HepG2 (cell line): ENCODE measurements at places on chromosomes 12 and 14.
A peak's percentile ranks its signal among the peaks of the same experiment; 100 is the strongest.

DNA sequence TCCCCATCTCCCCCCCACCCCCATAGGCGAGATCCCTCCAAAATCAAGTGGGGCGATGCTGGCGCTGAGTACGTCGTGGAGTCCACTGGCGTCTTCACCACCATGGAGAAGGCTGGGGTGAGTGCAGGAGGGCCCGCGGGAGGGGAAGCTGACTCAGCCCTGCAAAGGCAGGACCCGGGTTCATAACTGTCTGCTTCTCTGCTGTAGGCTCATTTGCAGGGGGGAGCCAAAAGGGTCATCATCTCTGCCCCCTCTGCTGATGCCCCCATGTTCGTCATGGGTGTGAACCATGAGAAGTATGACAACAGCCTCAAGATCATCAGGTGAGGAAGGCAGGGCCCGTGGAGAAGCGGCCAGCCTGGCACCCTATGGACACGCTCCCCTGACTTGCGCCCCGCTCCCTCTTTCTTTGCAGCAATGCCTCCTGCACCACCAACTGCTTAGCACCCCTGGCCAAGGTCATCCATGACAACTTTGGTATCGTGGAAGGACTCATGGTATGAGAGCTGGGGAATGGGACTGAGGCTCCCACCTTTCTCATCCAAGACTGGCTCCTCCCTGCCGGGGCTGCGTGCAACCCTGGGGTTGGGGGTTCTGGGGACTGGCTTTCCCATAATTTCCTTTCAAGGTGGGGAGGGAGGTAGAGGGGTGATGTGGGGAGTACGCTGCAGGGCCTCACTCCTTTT lies 2.7 kb downstream of the GAPDH start:
- peak overlapping the region; percentile 97 for H3K27ac ChIP-seq
- H3K36me3 ChIP-seq: no peaks in the 10 kb centered on the region; the same call in 1 of the 2 replicates
- H3K27me3 ChIP-seq: no peaks in the 10 kb centered on the region; the same call in 2 of the 3 replicates
- peak; percentile 3 for DNase-seq
- peaks cover 49% of the 10 kb centered on the region for H3K4me1 ChIP-seq
- peak overlapping the region; percentile 97; the same call in 1 of the 2 replicates for H3K4me3 ChIP-seq

DNA sequence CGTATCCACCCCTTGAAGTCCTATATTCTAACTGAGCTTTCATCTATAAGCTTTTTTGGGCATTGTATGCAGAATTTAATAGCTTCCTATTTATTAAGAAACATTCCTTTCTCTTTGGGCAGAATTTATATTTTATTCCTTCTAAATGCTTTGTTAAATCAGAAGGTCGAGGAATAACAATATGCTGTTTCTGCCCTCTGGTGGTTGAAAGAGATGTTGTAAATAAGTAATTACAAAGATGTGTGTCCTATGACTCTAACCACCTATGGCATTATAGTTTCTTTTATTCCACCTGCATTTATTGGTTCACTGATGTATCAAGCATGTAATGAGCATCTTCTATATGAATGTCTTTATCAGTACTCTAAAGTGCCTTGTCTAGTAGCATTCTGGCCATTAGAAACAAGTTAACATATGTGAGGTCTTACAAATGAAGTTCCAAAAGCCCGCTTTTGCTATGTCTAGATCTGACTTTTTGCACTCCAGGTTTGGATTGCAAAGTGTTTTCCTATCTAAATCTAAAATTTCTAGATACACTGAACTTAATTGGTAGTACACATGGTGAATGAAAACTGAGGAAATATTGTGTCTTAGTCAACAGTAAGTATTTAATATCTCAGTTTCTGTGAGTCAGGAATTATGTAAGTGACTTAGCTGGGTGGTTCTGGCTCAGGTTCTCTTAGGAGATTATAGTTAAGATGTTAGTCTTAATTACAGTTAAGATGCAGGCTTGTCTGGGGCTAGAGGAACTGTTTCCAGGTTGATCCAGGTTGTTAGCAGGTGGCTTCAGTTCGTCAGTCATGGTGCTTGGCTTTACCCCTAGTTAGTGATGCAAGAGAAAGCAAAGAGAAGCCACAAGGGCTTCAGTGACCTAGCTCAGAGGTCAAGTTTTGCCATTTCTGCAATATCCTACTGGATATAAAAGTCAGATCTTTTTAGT lies 57.5 kb downstream of the PLEKHA5 start:
- peak; percentile 45 for DNase-seq
- no peak overlapping the region for H3K4me3 ChIP-seq
- peaks cover 14% of the 10 kb centered on the region for H3K4me1 ChIP-seq
- no peaks in the 10 kb centered on the region for H3K36me3 ChIP-seq
- no peak overlapping the region for H3K27ac ChIP-seq

DNA sequence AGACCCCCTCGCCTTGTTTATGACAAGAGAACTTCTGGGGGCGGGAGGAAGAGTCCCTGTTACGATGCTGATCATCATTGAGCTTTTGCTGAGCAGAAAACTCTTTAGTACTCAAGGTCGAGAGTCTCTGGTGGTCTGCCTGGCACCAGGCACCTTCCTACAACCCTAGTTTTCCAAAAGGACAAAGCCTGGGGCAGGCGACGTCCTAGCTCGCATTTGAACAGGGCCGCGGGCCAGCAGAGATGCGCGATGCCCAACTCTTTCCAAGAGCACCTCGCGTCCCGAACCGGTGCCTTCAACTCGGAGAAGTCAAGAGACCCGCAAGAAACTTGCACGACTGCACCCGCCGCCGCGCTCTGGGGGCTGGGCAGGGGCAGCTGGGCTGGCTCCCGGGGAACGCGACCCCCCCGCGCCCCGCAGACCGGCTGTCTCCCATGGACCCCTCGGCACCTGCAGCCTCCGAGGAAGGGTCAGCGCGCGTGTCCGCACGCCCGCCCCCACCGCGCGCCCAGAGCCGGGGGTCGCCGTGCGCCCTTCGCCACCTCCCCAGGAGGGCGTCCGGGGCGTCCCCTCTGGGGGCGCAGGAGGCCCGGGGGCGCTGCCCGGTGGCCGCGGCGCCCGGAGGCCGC lies 377 bp upstream of the BCL7A start:
- no peak for DNase-seq
- H3K36me3 ChIP-seq: no peaks in the 10 kb centered on the region
- no peaks in the 10 kb centered on the region; the same call in 1 of the 2 replicates for H3K27me3 ChIP-seq

DNA sequence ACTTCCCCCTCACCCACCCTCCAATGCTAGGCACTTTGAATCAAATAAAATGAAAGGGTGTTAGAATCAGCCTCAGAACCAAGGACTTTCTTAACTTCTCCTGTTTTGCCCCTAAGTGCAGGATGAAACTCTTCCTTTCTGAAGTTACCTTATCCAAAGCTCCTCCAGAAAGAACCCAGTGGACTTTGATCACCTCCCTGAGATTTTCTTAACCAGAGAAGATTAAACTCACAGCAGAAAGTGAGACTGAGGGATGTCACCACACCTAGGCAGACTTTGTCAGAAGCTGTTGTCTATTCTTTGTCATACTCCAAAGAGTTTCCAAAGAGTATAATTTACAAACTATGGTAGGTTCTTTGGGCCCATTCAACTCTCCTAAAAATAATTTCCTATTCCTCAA lies 14.2 kb upstream of the RNASE3 start:
- DNase-seq: no peak
- no peaks in the 10 kb centered on the region for H3K36me3 ChIP-seq
- no peaks in the 10 kb centered on the region for H3K27me3 ChIP-seq
- no peak overlapping the region for H3K4me3 ChIP-seq
- H3K4me1 ChIP-seq: peaks cover 7% of the 10 kb centered on the region; the same call in 1 of the 2 replicates
